ENCODE measurements at places on chromosomes 5 and 9. TPM values are rescaled to one million over a fixed set of nuclear protein-coding genes. Genes with fewer than 3 reads are reported as not detected.
A peak's percentile ranks its signal among the peaks of the same experiment; 100 is the strongest.

DNA sequence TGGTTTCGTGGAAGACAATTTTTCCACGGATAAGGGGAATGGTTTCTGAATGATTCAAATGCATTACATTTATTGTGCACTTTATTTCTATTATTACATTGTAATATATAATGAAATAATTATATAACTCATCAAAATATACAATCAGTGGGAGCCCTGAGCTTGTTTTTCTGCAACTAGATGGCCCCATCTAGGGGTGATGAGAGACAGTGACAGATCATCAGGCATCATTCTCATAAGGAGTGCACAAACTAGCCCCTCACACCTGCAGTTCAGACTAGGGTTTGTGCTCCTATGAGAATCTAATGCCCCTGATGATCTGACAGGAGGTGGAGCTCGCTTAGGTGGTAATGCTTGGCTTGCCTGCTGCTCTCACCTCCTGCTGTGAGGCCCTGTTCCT, 6.4 kb downstream of the ISCA1 start:
- DNase-seq, result no peak

GRCh38 chr5:56123531-56124243, 109.4 kb downstream of the ANKRD55 start:
- DNase-seq, result peak; percentile 97

TSSK1B gene
- polyA plus RNA-seq, result not detected

UBAP2 gene
- polyA plus RNA-seq, result 11.6 TPM

LPAR1 gene
- polyA plus RNA-seq, result 211 TPM

ATP10B gene
- not detected for polyA plus RNA-seq
